ENCODE measurements at places on chromosomes 2 and 18.

DNA sequence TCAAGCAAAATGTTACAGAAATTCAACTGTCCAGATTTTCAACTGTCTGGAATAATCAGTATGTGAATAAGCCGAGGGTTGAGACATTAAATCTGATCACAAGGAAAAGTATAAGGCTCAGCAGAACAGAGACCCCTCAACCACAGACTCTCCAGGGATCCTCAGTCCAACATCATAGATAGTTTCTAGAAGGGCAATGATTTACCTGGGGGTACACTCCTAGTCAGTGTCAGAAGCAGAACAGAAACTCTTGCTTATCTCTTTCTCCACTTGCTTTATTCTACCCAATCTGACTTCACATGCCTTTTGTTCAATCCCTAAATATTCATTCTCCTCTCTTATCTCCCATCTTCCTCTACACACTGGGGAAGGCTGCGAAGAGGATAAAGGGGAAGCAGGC is 36.4 kb downstream of the ICOS start:
- DNase-seq = no peak

DNA sequence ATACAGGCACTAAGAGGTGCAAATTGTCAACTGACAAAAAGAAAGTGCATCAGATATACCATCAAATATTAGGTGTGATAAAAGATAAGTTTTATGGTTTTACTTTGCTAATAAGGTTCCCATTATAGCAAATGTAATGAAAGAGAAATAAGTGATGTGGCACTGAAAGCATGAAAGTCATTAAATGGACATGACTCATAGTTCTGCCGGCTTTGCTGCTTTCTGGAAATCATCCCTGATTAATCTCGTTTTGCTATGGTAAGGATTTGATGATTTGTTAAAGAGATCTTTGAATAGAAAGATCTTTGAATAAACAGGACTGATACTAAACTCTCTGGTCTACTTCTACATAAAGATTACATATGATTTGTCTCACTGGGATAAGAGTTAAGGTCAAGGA is 72.7 kb downstream of the CLIP4 start:
- DNase-seq = no peak

GRCh38 chr2:68632021-68632420 is 11.4 kb upstream of the PROKR1 start:
- no peak for DNase-seq

DNA sequence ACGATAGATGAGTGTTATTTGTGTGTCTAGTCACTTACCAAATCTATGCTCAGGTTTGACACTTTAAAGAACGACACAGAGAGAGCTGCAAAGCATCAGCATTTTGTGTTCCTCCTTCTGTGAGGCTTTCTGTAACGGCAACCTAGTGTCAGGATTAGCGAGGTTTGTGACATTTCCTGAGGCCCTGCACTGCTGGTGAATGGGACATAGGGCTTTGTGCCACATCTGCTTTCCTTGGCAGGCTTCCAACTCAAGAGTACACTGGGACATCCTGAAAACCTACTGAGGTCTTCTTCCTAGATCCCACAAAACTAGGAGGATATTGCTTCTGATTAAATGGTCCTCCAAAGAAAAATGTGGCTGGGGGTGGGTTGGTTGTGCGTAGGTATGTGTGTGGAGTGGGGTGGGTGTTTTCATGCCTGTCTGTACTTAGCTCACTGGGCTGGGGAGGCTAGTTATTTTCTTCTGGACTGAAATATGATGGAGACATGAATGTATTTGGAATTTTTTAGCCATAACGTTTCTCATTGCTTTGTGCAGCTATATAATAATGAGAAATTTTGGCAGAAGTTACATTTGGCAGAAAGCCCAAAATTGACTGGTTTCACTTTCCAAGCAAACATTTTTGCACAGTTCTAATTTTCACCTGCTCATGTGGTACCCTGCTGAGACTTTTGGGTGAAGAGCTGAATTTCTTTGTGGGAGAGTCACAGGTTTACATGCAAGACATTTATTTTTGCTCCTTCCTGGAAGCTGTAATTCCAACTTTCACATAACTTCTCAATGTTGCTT is 308.4 kb downstream of the XIRP2 start:
- no peak for DNase-seq
